Keratinocyte (primary cell): ENCODE measurements at places on chromosomes 5 and 9.

DNA sequence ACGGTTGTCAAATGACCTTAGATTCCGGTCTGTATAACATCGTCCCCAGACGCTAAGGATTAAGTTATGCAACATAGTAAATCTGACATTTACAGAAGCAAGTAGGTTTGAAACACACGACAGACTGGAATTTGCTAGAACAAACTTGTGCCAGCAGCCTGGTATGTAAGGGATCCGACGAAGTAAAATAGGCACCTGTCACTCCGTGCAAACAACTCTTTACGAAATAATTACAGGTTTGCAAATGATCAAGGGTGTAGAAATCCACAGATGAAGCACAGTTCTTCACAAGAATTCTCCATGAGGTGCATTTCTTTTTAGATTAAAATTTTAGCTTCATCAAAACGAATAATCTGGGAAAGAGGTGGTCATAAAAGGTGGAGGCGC, 508 bp downstream of the MOCS2 start:
- H3K27me3 ChIP-seq: no peaks in the 10 kb centered on the region
- peak overlapping the region; percentile 78 for H3K4me3 ChIP-seq

DNA sequence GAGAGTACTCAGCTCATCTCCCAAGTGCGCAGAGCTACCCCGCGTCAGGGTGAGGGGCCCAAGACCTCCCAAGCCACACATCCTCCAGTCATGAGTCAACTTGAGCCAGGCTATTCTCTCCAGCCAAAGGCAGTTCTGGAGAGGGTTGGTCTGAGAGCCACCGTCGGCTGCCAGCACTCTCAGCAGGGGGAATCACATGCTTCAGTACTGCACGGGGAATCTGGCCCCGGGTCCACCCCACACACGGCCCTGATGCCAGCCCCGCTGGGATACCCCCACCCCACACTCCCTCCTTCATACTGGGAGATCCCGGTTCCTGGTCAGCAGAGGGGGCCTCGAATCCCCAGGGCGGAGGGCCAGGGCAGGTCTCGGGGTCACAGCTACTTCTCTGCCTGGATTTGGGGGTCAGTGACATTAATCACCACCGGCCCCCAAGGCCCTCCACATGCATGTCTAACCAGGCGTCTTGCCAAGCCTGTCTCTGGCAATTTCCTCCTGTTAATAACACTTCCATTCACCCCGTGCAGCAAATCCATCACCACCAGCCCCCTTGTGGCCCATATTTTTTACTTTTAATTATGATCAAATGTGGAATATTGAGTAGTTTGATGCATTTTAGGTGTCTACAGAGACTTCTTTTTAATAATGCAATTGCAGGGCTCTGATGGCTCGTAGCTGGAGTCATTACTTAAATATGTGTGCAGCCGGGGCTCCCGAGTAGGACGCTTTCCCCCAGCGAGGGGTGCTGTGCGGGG, 102.9 kb upstream of the PPP1R26 start:
- H3K27ac ChIP-seq: no peak overlapping the region
- H3K27me3 ChIP-seq: peaks cover 7% of the 10 kb centered on the region

- no peak for DNase-seq
- peaks cover 11% of the 10 kb centered on the region for H3K27me3 ChIP-seq
- H3K36me3 ChIP-seq: no peaks in the 10 kb centered on the region
These were observed 56.4 kb downstream of the NTNG2 start for GRCh38 chr9:132218208-132218607.

DNA sequence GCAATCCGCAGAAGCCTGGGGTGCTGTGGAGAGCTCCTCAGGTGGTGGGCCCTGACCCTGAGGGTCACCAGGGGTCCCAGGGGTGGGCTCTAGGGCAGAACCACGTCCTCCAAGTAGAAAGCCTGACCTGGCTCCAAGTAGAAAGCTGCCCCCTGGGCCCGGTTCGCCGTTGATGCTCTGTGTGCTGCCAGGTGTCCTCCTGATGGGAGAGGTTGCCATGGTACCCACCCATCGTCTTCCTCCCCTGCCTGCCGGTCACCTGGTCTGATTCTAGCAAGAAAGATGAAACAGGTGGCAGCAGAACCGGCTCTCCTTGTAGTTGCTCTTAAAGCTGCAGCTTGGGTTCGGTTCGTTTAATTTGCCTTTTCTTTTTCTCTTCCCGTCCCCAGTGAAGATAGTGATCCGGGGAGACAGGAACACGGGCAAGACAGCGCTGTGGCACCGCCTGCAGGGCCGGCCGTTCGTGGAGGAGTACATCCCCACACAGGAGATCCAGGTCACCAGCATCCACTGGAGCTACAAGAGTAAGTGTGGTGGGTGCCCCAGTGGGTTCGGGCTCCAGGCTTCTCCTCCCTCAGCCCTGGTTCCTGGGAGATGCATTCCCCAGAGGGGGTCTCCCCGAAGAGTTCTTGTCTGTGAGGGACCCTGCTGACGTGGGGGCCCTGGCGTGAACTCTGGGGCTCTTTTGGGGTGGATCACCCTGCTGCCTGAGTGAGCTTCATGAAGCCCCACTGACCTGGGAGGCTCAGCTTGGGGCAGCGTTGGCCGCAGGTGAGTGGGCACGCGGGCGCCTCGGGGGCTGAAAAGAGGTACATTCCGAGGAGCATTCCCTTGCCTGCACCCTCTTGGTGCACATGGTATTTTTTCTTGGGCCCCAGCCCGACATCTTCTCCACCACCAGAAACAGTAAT, 15.6 kb downstream of the RABL6 start:
- DNase-seq: no peak
- no peaks in the 10 kb centered on the region for H3K27me3 ChIP-seq
- no peak overlapping the region for H3K4me3 ChIP-seq
- peaks cover 14% of the 10 kb centered on the region for H3K36me3 ChIP-seq
- H3K27ac ChIP-seq: no peak overlapping the region
- H3K4me1 ChIP-seq: no peaks in the 10 kb centered on the region

DNA sequence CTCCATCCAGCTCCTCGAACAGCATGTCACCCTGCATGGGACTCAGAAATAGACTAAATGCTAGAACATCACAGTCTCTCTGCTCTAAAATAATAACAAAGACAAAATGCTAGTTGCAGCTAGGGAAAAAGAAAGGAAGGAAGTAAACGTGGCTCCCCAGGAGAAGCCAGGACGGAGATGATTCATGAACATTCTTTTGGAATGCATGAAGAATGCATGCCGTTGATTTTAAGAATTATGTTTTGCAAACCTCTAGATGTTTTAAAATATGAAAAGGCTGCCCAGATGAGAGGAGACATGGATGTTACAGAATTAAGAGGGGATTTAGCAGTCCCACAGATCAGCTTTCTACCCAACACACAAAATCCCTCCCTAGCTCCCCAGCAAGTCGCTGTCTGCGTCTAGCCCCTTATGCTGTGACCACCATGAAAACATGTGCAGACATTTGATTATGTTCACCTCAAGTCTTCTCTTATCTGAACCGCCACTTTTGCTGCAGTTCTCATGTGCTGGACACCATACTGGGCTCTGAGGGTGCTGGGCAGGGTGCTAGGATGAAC, 139.4 kb upstream of the LMX1B start:
- H3K27ac ChIP-seq: no peak overlapping the region
- H3K4me3 ChIP-seq: no peak overlapping the region
- DNase-seq: no peak
- no peaks in the 10 kb centered on the region for H3K27me3 ChIP-seq
- H3K4me1 ChIP-seq: no peaks in the 10 kb centered on the region
- H3K36me3 ChIP-seq: no peaks in the 10 kb centered on the region

DNA sequence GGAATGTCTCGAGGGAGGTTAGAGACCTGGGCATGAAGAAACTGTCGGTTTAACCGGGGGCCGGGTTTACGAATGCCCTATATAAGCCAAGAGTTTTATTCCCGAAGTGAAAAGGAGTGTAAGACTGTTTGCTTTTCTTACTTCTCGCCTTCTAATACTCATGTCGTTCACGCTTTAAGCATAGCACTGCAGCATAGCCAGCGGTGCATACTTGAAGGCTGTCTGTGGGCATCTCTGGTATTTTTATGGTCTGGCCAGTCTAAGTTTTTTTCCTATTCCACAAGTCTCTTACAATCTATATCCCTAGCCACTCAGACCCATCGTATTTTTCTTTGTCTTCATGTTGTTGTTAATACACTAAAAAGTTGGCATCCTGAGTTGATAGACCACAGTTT, 1.2 kb downstream of the UHRF2 start:
- no peaks in the 10 kb centered on the region for H3K36me3 ChIP-seq
- H3K4me1 ChIP-seq: peaks cover 26% of the 10 kb centered on the region
- no peaks in the 10 kb centered on the region for H3K27me3 ChIP-seq
- H3K27ac ChIP-seq: peak overlapping the region; percentile 85
- DNase-seq: no peak

DNA sequence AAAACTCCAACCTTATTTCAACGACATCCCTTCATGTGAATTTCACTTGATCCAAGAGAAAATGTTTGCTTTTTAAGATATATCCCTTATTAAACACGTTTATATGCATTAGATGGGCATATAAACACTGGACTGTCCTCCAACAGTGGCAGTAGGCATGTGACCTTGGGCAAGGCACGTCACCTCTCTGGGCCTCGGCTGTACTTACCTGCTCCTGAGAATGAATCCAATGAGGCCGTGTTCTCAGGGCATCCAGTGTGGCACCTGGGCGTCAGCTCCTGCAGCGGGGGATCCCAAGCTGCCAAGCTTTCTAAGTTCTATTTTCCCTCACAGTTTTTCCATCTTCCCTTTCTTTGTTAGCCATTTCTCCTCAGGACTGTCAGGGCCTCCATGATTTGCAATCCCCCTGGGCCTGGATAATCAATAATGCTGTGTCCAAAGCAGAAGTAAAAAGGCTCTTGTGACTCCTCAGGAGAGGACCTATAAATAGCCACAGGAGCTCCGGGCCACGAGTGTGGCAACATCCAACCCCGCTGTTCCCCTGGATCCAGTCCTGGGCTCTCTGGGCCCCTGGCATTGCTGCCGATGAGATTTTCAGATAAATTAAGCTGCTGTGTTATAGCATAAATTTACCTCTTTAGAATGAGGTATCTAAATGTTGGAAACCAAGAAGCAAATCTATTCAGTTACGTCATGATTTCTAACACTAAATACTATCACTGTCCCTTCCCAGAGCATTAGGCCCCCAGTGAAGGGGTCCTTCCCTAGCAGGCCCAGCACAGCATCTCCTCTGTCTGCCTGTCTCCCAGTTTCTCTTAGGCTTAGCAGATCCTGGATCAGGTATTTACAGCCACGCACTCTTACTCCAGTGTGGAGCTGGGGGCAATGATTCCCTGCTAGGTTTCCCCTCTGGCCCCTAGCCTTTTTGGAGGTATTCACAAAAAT, 76.8 kb downstream of the PTPN3 start:
- H3K27ac ChIP-seq: no peak overlapping the region
- no peaks in the 10 kb centered on the region for H3K27me3 ChIP-seq
- no peak overlapping the region for H3K4me3 ChIP-seq
- no peaks in the 10 kb centered on the region for H3K4me1 ChIP-seq

DNA sequence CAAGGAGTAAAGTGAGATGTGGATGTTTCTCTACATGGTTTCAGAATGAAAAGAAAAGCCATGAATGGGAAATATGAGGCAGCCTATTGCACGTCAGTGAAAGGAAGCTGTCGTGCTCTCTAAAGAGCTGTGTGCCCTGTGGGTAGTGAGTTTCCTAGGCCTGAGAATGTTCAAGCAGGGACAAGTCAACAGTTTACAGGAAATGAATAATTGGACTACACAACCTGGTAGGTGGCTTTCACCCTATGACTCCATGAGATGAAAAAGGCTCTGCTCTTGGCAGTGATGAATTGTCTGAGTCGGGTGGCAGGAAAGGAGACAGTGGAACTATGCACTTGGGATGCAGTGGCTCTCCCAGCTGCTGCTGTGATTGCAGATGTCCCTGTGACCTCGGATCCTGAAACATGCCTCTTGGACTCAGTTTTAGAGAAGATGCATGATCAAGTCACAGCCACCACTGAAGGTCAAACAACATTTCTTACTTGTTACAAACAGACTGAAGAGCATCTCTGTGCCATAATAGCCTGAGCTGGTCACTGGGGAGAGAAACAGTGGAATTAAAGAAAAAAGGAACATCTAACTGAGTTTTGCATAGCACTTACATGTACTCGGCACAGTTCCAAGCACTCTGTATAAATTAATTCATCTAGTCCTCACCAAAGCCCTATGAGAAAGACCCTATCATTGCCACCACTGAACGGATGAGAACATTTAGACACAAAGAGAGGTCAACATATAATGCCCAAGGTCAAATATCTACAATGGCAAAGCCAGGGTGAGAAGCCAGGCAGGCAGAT, 293.7 kb downstream of the SPOCK1 start:
- no peaks in the 10 kb centered on the region for H3K36me3 ChIP-seq
- DNase-seq: no peak
- peak overlapping the region; percentile 42 for H3K27ac ChIP-seq
- peaks cover 20% of the 10 kb centered on the region for H3K4me1 ChIP-seq
- H3K27me3 ChIP-seq: no peaks in the 10 kb centered on the region
- no peak overlapping the region for H3K4me3 ChIP-seq

- peaks cover 27% of the 10 kb centered on the region for H3K36me3 ChIP-seq
- no peak overlapping the region for H3K4me3 ChIP-seq
- DNase-seq: no peak
These were observed 13.8 kb downstream of the LEAP2 start for GRCh38 chr5:132887283-132887682.

DNA sequence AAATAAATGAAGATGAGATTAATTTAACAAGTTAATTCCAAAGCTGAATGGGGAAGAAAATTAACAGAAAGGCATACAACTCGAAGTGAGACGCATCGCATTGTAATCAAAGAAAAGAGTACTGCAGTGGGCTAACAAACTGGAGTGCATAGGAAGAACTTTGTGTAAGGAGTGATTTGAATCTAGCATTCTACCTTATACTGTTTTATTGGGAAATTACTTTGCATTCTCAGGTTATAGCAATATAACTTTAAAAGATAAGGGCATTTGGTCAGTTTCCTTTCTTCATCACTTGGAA, 124.5 kb upstream of the TLE4 start:
- no peaks in the 10 kb centered on the region for H3K36me3 ChIP-seq
- DNase-seq: no peak
- no peak overlapping the region for H3K27ac ChIP-seq
- H3K27me3 ChIP-seq: no peaks in the 10 kb centered on the region
- H3K4me1 ChIP-seq: no peaks in the 10 kb centered on the region
- H3K4me3 ChIP-seq: no peak overlapping the region

GRCh38 chr9:107907255-107907654, 417.7 kb upstream of the KLF4 start:
- no peak overlapping the region for H3K4me3 ChIP-seq
- no peak for DNase-seq
- no peak overlapping the region for H3K27ac ChIP-seq
- H3K36me3 ChIP-seq: no peaks in the 10 kb centered on the region
- H3K27me3 ChIP-seq: no peaks in the 10 kb centered on the region

DNA sequence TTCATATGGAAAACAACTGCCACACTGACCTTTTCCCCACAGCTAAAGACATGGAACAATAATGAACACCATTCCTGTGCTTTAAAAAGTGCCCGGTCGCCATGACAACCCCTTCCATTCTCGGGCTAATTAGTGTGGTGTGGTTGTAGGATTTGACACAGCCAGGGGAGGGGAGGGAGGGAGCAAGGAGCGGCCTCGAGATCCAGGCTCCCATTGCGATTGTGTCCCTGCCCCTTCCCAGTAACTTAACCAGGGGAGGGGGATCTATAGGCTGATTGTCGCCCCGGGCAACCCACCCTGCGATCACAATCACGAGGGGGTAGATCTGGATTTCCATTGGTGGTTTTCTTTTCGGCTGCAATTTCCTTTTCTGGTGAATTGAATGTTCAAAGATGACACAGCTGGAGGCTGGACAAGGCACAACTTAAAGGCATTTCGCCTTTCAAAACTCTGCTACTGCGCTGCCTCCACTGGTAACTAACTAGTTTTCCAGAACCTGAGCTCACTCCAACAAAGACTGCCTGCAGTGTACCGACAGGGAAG, 96.7 kb upstream of the RETREG1 start:
- peaks cover 19% of the 10 kb centered on the region for H3K36me3 ChIP-seq
- H3K4me1 ChIP-seq: no peaks in the 10 kb centered on the region
- no peak overlapping the region for H3K27ac ChIP-seq
- no peaks in the 10 kb centered on the region for H3K27me3 ChIP-seq
- DNase-seq: no peak
